ENCODE measurements at places on chromosomes 2 and 18.

DNA sequence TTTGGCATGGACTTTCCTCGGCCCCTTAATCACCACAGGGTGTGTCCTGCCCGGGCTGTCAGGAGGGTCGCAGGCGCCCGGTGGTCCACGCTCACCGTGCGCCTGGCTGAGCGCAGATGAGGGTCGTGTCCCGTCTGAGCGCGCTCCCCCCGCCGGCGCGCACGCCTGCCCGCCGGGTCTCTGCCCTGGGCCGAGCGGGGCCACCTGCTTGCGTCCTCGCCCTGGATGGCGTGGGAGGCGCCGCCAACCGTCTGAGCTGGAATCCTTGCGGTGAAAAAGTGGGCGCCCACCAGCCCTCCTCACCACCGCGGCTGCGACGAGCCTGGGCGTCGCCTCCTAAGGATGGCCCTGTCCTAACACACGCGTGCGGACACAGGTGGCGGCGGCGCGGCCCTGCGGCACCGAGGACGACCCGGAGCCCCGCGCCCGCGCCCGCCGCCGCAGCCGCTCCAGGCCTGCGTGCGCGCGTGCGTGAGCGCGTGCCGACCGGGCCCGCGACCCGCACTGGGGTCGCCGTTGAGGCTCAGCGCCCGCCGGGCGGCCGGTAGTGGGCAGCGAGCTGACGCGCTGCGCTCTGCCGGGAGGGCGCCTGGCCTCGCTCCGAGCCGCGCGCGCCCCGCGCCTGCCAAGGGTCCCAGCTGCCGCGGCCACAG, 126.6 kb downstream of the ARHGEF4 start:
- DNase-seq: no peak

DNA sequence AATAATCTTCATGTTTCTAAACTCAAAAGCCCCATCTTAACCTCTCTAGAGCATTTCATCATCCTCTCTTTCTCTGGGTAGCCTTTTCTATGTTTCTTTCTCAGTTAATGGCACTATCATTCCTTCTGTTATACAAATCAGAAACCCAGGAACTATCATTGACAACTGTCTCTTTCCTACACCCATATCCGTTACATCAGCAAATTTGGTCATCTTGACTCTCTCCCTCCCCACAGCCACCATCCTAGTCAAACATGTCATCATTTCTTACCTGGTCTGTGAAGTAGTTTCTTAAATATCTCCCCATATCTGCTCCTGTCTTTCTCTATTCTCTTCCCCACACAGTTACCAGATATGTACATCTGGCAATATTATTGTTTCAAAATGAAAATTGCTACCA, 62.8 kb downstream of the THSD7B start:
- no peak for DNase-seq

GRCh38 chr2:197281421-197281820, 29.2 kb downstream of the ANKRD44 start:
- DNase-seq: no peak

GRCh38 chr18:9177031-9177430, 40.5 kb downstream of the ANKRD12 start:
- no peak for DNase-seq

DNA sequence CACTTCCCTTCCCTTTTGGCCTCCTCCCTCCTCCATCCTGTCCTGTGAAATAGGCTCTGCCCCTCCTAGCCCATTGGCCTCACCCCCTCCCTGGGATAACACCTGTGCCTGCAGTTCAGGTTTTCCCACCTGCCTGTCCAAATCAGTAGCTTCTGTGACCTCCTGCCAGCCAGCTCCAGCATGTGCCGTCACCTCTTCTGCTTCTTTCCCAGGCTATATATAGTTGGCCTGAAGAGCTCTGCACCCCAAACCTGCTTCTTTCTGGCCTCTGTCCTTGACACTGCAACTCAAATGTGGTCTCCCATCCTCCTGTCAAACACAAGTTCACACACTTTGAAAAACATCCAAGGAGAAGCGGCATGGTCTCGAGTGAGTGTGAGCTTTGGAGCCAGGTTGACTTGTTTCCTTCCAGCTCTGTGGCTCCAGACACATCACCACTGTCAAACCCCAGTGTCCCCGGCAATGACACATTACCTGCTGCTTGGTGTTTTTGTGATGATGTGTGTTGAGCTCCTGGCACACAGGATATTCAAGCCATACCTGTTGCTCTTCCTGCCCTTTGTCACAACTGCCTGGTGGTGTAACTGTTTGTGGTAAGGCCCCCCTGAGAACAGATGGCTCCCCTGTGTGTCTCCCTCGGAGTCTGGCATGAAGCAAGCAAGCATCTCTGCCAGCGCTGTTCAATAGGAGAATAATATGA, 143.6 kb upstream of the DAPL1 start:
- DNase-seq: no peak

DNA sequence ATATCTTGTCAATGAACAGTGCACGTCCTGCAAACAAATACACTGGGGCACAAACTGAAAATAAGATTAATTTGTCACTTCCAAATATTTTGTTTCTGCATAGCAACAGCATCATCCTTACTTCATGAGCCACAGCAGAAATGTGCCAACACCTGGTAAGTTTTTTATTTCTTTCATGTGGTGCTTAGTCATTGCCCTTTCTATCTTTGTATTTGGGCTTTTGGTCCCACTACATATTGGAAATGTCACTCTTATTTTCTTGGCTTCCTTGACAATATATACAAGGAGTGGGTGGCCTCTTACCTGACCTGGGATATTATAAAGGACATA, 208.0 kb downstream of the RBM43 start:
- DNase-seq: no peak

GRCh38 chr2:144548532-144549191, 28.7 kb upstream of the ZEB2 start:
- DNase-seq: no peak
